H7 (cell line): ENCODE measurements at places on chromosomes 1 and 21. TPM values are rescaled to one million over a fixed set of nuclear protein-coding genes. Genes with fewer than 3 reads are reported as not detected.

- DNase-seq = no peak
Measured at GRCh38 chr1:207649210-207649753, 4.3 kb downstream of the CR1L start.

The PLA2G5 gene
- 0.69 and 0.92 TPM in 2 replicates for total RNA-seq

The MROH9 gene
- not detected in 2 replicates for total RNA-seq

DNA sequence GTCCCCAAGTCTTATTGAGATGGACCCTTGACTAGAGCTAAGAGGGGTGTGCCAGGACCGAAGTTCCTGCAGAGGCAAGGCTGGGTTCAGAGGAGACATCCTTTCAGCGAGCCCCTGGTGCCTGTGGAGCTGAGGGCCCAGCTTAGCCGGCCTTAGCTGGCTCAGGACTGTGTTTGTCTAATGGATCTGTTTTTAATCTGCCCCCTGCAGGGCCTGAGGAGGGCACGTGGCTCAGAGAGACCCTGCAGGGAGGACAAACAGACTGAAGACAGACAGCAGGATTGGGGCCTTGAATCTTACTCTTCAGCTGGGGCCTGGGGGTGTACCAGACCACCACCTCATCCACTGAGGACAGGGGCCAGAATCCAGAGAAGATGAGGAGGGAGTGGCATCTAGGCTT lies 1.6 kb downstream of the CRABP2 start:
- DNase-seq = peak; percentile 70

- no peak for DNase-seq
Measured at GRCh38 chr1:178142806-178143205, 48.9 kb downstream of the RASAL2 start.

DNA sequence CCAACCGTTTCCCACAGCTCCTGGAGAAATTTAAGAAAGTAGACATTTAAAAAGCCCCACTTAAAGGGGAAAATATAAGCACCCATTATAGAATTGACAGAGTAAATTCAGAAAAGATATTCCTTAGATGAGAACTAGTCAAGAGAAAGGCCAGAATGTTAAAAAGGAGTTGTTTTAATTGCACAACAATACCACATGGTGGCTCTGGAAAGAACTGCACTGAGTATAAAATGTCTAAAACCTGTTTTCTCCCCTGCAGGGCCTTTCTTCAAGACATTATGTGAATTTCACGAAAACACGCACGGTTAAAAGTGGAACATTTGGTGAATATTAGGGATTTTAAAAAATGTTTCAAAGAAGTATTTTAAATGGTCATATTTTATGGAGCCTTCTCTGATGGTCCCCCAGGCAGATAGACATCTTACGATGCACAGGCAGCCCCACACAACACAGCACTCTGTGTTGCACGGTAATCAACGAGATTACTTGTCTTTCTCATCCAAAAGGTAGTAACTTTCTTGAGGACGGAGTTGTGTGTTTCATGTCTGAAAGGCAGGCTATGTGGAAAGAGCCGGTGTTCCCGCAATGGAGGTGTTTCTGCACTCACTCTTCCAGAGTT lies 101.9 kb downstream of the PRRX1 start:
- no peak for DNase-seq

The PRDM16 gene
- total RNA-seq = 0.69 and 1.1 TPM in 2 replicates

GRCh38 chr1:36956570-36956969 lies 77.7 kb downstream of the GRIK3 start:
- DNase-seq = peak; percentile 28

The TEDDM1 gene
- not detected in 2 replicates for total RNA-seq

The LCE1C gene
- total RNA-seq = not detected in 2 replicates

The KIF17 gene
- 3.5 and 10.1 TPM in 2 replicates for total RNA-seq

The MFAP2 gene
- total RNA-seq = 176 and 202 TPM in 2 replicates

DNA sequence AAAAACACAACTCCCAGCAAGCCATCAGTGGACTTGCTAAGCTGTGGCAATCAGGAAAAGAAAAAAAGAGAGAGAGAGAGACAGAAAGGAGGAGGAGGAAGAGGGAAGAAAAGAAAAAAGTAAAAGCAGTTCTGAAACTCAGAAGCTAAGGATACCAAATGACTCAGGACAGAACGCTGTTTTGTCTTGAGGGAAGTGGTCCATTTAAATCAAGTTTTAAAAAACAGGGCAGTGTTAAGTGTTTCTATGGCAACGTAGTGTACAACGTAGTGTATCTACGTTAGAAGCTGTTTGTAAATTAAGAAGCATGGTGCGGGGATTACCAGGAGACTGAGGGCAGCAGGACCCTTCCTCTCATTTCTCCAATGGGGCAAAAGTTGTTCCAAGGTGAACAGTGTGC lies 5.8 kb downstream of the ADORA3 start:
- DNase-seq = no peak

The LPGAT1 gene
- total RNA-seq = 10.5 and 20.2 TPM in 2 replicates

- peak; percentile 82 for DNase-seq
Measured at GRCh38 chr1:53559391-53559815, 100.2 kb downstream of the DMRTB1 start.

The ICOSLG gene
- total RNA-seq = 0.96 and 1.6 TPM in 2 replicates

DNA sequence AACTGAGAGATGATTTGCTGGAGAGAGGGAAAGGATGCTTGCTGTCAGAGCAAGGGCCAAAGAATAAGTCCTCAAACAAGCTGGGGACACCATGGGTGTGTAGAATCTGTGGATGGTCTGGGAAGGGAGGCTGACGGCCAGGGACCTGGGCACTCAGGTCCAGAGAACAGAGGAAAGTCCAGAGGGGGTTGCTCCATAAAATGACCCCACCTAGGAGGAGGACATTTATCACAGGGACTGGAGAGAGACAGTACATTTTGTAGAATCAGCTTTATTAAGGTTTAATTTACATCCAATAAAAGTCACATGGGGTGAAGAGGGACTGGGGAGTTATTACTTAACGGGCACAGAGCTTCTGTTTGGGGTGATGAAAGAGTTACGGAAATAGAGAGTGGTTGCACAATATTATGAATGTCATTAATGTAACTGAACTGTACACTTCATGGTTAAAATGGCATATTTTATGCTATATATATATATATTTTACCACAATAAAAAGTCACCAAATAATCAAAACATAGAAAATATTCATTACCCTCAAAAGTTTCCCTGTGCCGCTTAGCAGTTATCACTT lies 73.0 kb upstream of the ABCD3 start:
- no peak for DNase-seq

- DNase-seq = no peak
Measured at GRCh38 chr1:223197923-223198627, 55.0 kb upstream of the TLR5 start.

DNA sequence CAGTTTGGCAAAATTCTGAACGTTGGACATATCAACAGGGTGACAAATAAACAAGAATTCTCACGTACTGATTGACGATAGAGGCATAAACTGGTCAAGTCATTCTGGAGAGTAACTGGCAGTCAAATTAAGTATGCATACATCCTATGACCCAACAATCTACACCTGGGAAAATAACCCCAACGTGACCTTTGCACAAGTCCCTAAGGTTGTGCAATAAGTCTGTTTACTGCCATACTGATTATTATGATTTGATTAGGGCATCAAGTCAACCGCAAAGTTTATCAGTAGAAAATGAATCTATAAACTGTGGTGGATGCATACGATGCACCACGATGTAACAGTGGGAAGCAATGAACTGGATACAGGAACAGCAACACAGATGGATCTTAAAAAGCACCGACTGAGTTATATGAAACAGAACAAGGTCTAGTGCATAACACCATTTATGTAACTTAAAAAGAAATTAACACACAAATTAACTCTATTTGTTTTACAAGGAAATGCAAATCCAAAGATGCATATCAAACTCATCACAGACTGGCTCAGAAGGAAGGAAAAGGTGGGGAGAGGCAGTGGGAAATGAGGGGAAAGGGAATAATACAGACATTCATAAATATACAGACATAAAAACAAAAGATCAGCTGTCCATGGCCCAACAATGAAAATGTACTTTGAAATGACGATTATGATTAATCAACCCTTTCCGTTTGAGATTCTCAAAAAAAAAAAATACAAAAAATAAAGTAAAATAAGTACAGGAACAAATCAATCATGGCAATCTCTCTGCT lies 41.0 kb upstream of the SEC16B start:
- DNase-seq = no peak

The ITGB2 gene
- 1.4 and 2.4 TPM in 2 replicates for total RNA-seq

DNA sequence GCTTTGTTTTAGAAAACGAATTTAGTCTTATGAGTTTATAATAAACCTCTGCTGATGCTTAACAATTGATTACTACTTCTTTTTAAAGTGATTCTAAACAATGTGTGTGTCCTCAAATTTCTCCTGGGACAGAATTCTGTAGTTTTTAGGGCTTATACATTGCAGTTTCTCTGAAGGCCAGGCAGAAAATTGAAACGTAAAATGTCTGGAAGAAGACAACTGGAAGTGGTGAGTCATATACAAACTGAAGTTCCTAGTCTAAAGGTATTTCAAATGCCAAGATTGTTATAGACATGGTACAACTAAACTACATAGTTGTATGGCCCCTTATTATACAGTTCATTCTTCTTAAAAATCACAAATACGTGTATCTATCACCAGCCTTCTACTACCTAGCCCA lies 30.5 kb upstream of the RC3H1 start:
- no peak for DNase-seq

The SLC45A1 gene
- total RNA-seq = 0.90 and 1.0 TPM in 2 replicates

- DNase-seq = no peak
Measured at GRCh38 chr21:36544545-36544944, 64.6 kb upstream of the CLDN14 start.

DNA sequence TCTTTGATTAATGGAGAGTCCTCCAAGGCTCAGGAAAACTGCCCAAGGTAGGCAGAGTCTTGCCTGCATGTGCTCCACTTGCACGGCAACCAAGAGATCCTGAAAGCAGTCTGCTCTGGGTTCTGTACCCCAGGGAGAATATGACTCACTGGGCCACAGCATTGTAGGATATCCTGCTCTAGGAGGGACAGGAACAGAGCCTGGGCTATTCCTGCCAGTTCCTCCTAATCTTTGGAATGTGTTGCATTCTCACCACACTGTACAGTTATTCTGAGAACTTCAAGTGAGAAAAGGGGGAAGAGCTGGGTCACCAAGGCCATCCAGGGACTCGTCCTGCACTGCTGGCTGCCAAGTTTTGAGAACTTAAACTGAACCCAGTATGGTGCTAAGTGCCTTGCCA lies 278.5 kb downstream of the MATN1 start:
- DNase-seq = no peak

The UROD gene
- 257 and 408 TPM in 2 replicates for total RNA-seq
